ENCODE measurements at places on chromosomes 4 and X.
A peak's percentile ranks its signal among the peaks of the same experiment; 100 is the strongest.

DNA sequence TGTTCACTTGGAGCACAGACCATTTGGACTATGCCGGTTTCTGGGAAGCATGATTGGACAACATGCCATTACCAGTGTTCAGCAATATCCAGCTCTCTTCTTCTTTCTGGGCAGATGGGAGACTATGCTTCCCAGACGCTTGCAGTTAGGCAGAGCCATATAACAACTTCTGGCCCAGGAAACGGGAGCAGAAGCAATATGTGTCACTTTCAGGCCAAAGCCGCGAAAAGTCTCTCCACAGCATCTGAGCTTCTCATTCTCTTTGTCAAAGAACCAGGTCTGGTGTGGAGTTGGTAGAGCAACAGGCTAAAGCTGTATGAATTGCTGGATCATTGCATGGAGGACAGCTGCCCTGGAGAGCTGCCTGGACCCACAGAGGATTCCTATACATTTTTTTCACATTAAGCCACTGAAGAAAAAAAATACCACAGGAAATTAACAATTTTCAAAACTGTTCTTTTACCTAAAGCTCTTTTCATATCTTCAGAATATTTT is 131.4 kb upstream of the FRG1 start:
- DNase-seq = no peak

DNA sequence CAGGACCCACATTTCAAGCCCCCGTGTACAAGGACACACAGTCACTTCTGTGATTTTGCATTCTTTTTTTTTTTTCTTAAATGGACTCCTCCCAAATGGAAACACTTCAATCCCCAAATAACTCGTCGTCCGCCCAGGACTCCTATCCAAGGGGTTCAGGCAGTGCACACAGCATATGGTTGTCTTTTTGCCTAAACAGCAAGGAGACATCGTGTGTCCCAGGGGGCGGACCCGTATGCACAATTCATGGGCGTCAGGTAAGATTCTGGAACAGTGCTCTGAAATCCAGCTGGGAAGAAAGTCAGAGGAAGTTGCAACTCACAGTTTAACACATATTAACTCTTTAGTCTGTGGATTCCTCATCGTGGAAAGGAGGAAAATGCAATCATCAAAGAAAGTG is 231.3 kb downstream of the SHOX start:
- DNase-seq = no peak

DNA sequence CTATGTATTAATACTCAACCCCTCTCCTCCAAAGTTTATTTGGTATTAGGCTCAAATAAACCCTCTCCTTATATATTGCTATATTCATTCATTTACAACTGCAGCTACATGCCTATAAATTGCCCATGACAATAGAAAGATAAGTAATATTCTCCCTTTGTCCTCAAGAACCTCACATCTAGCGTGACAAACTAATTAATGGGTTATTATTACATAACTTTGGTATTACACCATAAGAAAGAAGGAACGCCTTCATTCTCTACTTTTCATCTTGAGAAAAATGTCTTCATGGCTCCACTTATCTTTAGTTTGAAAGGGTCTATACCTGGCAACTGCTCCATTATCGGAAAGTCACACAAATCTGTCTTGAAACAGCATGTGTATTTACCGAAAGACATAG is 157.7 kb upstream of the RASGEF1B start:
- DNase-seq = no peak

GRCh38 chrX:46117234-46117633 is 428.0 kb downstream of the ZNF674 start:
- no peak for DNase-seq

GRCh38 chrX:21151051-21151450 is 223.2 kb upstream of the CNKSR2 start:
- DNase-seq = no peak

DNA sequence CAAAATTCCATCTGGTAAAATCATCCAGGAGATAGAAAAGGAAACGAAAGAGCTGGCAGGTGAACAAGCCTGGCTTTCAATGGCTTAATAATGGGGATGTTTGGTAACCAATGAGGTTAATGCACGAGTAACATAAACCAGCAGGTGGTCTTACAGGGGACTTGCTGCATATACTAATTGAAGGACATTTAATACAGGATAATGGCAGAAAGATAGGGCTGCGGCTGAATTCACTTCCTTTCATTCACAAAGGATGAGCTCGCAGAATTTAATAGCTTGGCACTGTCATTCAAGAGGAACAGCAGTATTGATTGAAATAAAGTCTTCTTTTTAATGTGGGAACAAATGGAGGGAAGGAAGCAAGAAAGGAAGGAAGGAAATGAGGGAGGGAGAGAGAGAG is 156.3 kb upstream of the RAI2 start:
- no peak for DNase-seq

- DNase-seq = no peak
These were observed 22.1 kb downstream of the CPEB2 start for GRCh38 chr4:15024386-15024785.

DNA sequence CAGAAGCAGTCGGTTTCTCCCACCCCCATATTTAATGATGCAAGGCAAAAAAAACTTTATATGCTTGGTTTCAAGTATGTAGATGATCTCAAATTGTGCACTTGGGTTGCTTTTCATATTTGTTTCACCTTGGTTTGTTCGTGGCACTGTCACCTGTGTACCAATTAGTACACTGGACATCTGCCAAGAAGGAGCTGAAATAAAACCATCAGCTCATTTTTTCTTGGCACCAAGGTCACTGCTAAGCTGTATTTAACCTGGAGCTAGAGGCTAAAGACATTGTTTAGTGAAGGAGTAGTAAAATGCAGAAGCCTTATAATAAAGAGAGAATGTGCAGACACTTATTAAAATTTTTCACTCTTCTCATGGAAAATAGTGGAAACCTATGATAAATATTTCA is 430.8 kb downstream of the ARHGAP24 start:
- no peak for DNase-seq

DNA sequence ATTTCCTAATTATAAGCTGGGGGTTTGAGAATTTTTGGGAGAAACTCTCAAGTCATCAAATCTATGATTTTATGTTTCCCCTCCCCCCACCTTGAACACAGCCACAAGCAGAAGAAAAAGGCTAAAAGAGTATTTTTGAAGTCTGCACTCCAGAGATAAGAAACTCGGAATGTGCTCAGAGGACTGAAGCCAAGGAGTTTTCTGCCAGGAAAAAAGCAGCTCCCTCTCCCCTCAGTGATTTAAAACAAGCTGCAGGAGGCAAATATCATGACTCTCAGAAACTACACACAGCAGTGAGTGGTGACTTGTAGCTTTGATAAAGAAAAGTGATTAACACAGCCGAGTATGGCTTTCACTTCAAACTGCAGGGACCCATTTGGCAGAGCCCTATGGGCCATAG is 800.2 kb upstream of the FTHL17 start:
- no peak for DNase-seq

- no peak for DNase-seq
These were observed 107.0 kb downstream of the NDST3 start for GRCh38 chr4:118141240-118141639.

- no peak for DNase-seq
These were observed 5.4 kb upstream of the KIAA0232 start for GRCh38 chr4:6776920-6777635.

DNA sequence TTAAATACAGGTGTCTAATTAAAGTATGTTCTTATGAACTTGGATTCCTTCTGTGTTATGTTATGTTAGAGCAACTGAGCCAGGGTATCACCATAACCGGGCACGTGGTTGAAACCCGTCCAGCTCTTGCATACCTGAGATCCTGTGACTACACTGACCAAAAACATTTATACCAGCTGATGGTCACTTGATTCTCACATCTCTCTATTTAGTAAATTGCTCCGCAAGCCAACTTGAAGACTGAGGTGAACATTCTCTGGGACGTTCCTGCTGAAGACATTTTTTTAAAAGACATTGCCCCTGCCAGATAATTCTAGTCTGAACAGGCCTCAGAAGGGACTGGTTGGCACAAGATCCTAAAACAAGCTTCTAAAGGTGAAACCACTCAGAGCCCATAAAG is 550.0 kb upstream of the DIPK2B start:
- no peak for DNase-seq

DNA sequence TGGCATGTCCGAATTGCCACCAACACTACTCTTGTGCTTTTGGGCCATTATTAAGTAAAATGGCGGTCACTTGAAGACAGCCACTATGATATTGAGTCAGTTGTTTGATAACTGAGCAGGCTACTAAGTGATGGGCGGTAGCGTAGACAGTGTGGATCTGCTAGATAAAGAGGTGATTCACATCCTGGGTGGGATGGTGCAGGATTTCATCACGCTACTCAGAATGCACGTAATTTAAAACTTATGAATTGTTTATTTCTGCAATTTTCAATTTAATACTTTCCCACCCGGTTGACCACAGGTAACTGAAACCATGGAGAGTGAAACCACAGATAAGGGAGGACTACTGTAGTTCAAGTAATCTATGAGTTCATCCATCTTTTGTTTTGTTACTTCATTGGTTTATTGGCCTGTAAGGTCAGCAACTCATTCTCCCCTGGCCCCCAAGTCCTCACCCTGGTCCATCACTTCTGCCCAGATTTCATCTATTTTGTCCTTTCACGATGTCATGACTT is 2.9 kb downstream of the ARAF start:
- DNase-seq = no peak

DNA sequence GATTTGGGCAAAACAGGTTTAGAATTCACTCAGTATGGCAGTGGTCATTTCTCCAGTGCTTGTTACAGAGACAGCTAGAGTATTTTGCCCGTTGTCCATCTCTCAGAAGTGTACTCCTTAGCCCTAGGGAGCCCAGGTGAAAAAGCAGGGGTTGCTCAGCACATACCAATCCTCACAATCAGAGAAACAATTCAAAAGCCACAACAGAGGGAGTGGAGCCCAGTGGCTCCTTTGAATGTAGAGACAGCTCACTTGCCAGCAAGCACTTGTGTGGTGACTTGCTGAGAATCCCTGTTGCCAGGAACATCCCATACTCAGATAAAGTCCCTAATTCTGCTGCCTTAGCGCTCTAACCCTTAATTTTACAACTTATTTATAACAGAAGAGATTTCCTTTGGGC is 1488.3 kb downstream of the RPA4 start:
- DNase-seq = no peak

GRCh38 chr4:84849051-84849640 is 117.3 kb downstream of the WDFY3 start:
- no peak for DNase-seq

DNA sequence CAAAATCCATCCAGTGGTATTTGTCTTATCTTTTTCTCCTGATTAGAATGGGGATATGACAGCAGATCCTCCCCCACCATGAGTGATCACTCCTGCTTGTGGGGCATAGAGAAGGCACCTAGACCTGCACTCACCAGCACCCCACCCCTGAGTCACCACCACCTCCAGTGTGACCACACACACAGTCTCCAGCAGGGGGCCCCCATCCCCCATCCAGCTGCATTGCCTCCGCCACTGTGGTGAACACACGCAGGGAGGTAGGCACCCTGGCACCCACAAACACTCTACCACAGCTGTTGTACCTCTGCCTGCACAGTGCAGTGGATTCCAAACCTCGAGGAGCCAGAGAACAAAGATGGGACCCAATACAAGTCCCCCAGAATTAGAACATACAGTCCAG is 9.0 kb upstream of the MAGEA8 start:
- DNase-seq = no peak

GRCh38 chr4:81844717-81845116 is 373.0 kb upstream of the RASGEF1B start:
- peak; percentile 33 for DNase-seq

- DNase-seq = no peak
These were observed 5.0 kb downstream of the UVSSA start for GRCh38 chr4:1351854-1352566.

DNA sequence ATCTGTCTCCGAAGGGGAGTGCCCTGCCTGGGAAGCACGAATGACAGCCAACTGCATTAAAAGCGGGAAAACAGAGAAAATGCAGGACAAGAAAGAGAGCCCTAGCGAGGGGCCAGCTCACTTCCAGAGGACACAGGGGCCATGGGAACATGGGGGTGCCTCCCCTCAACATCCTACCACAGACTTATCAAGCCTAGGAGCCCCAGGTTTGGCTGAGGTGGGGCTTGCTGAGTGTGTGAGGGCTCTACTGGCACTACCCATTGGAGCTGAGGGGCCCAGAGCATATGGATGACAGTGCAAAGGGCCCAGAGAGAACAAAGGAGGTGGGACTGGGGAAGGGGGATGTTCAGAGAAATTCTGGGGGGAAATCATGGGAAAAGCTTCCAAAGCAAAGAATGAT is 101.8 kb downstream of the PJA1 start:
- no peak for DNase-seq

DNA sequence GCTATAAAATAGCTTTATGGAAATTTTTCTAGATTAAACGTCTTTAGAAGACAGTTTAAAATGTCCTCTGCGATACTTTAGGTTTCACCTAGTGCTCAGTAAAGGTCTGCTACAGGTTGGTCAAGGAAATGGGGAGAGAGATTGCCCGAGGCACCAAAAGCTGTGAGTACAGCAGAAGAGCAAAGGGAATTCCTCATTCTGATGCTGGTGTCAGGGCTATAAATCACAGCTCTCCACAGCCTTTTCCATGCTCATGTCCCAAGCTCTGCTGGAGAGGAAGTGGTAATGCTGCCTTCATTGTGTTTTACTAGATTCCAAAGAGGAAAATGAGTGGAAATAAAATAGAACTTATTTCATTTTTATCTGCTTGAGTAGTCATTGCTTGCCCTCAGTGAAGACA is 2060.4 kb downstream of the ARAP2 start:
- no peak for DNase-seq

DNA sequence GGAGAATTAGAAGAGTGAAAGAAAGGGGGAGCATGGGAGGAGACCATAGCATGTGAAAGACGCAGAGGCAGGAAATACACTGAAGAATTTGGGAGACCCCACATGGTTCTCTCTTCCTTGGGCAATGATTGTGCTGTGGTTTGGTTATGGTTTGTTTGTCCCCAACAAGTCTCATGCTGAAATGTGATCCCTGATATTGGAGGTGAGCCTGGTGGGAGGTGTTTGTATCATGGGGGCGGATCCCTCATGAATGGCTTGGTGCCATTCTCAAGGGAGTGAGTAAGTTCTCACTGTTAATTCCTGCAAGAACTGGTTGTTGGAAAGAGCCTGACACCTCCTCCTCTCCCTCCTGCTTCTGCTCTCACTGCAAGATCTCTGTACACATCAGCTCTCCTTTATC is 78.6 kb upstream of the RAI2 start:
- DNase-seq = no peak

GRCh38 chr4:111128327-111128726 is 505.4 kb upstream of the PITX2 start:
- no peak for DNase-seq

DNA sequence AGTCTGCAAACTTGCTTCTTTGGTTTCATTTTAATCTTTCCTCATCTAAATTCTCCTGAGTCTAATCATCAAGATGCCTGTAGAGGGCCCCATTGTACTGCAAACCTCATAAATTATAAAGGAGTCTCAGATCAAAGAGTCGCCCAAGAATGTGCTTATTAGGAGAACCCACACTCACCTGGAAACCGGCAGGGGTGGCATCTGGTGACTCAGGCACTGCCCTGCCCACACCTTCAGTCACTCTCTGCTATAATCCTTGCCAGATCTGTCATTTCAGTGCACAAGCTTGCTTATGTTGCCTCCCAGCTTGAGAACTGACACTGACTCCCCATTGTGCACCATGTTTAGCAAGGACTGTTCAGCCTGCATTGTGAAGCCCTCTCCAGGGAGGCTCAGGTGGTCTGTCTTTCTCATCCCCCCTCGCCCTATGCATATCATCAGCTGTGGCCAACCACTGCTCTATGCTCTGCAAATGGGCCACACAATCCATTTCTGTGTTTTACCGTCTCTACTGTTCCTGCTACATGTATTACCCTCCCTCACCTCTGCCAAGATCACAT is 12.4 kb downstream of the EPGN start:
- DNase-seq = peak; percentile 33

Data from iPS DF 19.7 (cell line).